MV-4-11 (cell line): ENCODE measurements at places on chromosomes 2 and 18.

DNA sequence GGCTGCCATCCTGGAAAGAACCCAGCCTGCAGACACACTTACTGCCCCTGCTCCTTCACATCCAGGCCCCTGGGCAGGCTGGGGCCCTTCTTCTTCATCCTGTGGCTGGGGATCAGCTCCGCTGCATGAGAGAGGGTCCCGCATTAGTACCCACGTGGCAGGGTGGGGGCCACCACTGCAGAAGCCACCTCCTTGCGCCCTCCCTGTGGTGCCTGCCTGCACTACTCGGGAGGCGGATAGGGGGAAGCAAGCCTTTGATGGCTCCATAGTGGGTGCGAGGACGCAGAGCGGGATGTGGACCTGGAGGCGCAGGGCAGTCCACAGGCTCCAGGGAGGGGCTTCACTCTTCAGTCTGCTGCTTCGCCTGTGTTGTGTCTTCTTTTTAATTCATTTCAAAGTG lies 46.7 kb downstream of the GPC1 start:
- no peak for DNase-seq

DNA sequence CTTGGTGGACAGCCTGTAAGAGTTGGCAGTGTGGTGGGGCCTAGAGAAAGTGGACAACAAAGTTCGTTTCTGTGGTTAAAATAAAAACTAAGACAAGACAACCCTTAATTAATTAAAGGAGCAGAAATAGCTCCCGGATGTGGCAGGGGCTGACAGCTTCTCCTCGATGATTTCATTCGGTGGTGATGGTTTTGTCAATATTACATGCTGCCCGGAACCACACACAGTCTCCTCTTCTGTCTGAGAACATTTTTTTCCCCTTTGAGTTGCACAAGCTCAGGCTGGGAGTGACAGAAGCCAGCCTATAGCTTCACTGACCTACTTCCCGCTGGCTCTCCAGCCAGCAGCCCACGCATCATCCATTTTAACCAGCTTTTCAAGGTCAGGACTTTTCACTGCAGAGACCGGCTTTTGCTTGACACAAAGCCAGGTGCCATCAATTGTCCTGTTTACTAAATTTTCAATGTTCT lies 378.8 kb downstream of the SLC4A3 start:
- DNase-seq: peak; percentile 97

DNA sequence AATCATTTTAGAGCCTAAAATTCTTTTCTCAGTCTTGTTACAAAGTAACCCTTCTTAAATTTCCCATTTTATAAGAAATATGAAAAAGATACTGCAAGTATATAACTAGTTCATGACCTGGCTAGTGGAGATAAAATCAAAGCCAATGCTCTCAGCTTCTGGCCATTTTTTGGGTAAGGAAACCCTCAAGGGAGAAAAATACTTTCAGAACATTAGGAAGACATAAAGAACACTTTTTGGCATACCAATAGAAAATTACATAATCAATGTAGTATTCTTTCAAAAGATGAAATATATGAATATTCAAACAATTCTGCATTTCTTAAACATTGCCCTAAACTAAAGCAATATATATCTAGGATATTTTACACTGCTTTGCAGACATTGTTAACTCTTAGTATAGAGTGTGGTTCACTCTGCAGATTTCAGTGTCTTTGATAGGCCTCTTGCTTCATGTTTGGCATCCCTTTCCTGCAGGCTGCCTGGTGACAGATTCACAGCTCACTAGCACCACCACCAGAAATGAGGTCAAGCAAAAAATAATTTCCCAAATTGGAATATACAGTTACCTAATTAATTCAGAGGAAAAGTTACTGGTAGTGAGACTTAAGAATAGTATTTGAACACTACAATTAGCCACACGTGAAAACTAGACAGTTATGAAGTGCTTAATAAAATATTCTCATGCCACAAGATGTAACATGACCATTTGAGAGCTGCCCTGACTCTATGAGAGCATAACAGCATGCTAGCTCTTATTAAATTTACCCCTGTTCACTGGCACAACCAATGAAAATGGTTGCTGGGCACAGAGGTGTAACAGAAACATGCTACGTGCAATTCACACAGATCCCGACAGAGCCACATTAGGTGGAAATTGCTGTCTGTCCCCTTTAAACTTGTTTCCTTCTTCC lies 36.0 kb downstream of the PAIP2B start:
- peak; percentile 11 for DNase-seq

- DNase-seq: no peak
Observed at GRCh38 chr18:67318651-67319050, 197.9 kb downstream of the DSEL start.

DNA sequence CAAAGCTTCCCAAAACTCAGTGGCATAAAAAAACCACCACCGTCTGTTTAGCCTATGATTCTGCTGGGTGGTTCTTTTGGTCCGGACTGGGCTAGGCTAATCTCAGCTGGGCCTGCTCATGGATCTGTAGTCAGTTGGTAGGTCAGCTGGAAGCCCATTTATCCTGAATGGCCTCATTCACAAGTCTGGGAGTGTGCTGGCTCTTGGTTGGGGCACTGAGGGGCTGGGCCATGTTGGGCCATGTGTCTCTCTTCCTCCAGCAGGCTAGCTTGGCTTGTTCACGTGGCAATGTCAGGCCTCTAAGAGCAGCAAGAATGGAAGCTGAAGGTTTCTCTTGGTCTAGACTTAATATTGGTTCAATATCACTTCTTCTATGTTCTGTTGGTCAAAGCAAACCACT lies 95.7 kb upstream of the HS6ST1 start:
- DNase-seq: no peak

GRCh38 chr2:69807821-69808540 lies 21.5 kb upstream of the GMCL1 start:
- DNase-seq: no peak

GRCh38 chr2:101232770-101233169 lies 19.9 kb upstream of the CNOT11 start:
- DNase-seq: no peak

DNA sequence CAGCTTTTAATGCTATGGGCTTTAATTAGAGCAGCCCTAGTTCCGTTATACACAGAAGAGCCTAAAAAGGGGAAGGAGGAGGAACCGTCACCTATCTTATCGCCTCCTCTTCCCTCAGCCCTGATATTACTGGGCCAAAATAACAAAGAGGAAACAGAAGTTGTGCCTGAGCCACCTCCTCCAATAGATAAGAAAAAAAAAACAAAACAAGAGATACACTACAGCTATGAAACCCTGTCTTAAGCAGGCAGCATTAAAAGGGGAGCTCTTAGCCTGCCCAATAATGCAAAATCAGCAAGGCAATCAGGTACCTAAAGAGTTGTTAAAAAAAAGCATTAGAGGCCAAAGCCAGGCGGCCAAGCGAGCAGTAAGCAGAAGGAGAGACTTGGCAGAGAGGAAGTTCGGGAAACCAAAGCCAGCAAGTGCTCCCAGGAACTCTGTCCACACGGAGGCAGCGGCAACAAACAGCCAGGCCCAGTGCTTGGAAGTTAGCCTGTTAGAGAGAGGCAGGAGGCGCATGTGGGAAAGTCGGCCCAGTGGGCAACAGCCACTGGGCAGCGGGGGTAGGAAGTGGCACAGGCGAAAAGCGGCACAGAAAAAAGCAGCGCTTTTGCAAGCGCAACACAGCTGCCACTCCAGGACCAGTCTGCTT lies 41.8 kb upstream of the PDK1 start:
- DNase-seq: peak; percentile 89

- no peak for DNase-seq
Observed at GRCh38 chr2:10655074-10655473, 34.7 kb downstream of the NOL10 start.

DNA sequence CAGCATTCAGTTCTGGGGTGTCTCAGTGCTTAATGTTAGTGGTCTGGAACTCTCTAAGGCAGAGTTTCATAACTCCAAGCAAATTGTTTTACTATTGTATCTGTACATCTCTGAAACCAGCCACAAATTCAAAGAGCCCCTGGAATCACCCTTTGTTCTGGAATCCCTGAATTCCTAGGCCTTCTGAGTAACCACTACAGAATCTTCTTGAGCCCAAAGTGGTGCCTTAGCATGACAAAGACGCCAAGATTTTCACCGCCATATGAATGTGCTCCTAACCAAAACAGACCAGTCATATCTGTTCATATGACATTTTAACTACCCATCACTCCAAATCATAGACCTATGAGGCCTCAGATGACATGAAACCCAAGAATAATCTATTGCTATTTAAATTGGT lies 668.1 kb downstream of the EPHA4 start:
- no peak for DNase-seq

DNA sequence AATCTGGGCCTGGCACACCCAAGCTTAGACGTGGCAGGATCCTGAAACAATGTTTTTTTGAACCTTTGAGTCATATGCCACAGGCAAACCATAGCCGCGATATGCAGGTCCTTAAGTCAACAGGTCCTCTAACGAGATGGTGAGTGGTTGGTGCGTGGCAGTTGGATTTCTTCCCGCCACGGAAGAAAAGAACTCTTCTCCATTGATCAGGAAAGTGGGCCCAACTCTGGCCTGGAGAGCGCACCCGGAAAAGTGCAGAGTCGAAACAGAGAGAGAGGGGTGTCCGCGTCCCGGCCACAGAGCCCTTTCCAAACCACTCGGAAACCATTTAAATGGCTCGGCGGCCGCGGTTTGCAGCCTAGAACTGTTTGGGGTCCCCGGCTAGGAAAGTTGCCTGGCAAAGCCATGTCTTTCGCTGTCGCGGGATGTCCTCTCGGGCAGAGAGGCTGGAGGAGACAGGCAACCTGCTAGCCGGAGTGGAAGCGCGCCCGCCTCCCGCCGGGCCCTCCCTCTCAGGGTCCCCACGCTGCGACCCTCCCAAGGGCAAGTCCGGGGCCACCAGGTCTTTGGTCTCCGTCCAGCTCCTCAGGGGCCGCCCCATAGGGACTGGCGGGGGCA lies 777 bp downstream of the GALNT3 start:
- no peak for DNase-seq

DNA sequence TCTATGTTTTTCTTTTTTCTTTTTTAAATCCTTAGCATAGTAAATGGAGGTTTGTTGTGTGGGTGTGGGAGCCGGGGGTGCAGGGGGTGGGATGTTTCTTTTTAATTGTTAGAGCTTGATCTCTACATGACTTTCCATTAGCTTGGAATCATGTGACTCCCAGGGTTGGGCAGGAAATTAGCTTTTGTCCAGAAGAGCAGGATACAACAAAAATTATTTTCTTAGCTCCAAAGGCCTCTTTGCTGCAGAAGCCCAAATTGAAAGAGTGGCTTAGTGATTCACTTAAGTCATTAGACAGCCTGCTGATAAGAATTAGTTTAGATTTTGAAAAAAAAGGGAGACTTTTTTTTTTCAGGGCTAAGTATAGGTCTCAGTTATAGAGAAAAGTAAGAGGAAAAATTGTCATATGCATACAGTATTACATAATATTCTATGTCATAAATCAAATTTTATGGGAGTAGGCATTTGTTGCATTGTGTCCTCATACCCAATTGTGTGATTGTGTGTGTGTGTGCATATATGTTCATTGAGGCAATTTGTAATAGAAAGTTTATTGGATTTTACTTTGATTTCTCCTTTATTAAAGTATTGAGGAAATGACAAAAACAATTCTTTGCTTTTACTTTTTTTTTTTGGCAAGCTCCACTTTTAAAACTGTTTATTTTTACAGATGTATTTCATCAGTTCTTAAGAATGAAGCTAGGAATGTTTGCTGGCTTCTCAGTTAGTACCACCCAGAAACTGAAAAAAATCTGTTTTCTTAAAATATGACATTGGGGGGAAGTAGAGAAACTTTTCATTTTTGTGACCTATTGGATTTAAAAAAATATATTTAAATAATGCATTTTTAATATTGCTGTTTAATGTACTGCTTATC lies 47.4 kb downstream of the TSPYL6 start:
- DNase-seq: no peak

DNA sequence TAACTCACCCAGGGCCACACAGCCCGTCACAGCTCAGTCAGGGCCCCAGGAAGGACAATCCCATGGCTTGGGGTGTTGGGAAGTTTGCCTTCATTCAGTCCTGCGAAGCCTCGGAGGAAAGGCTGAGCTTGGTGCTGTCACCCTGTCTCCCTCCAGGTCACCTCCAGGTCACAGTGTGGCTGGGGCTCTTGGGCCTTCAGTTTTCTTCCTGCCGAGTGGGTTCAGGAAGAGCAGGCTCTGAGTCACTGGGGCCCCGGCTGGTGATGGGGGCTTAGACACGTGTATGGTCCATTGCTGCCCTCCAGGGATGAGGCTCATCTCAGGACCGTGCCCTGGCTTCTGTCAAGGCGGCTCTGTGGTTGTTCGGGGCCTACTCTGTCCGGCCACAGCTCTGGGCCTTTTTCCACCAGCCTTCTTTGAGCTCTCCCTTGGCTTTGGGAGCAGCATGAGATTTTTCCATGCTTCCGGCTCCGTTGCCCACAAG lies 118.6 kb downstream of the INHBB start:
- DNase-seq: peak; percentile 58

DNA sequence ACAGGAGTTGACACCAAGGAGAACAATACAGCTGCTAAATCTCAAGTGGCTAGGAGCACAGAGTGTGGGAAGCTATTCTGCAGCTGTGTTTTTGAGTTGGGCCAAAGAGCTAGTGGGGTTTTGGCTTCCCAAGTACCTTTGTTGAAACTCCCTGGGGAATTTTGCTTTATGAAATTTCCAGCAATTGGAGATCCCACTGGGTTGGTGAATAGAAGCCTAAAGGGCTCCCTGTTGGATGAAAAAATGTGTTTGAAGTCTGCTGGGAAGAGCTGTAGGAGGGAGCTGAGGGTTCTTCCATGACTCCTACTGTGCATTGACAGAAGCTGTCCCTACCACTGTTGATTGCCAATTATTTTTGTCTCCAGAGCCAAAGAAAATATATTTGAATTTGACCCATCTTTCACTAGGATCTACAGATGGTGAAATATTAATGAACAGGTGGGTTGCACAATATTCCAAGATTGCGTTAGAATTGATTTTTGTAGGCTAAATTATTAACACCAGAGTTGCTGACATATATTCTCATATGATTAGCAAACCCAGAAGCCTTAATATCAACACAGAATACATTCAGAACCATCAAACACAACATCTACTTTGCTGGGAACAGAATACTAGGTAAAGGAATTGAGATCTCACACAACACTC lies 95.4 kb upstream of the CYP1B1 start:
- no peak for DNase-seq

DNA sequence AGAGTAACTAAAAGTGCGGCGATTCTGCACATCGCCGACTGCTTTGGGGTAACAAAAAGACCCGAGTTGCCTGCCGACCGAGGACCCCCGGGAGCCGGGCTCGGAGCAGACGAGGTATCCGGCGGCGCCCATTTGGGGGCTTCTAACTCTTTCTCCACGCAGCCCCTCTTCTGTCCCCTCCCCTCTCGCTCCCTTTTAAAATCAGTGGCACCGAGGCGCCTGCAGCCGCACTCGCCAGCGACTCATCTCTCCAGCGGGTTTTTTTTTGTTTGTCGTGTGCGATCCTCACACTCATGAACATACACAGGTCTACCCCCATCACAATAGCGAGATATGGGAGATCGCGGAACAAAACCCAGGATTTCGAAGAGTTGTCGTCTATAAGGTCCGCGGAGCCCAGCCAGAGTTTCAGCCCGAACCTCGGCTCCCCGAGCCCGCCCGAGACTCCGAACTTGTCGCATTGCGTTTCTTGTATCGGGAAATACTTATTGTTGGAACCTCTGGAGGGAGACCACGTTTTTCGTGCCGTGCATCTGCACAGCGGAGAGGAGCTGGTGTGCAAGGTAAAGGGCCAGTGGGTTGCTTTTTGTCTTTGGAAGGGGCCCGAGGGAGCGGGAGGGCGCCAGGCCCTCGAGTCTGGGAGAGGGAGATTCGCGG lies 1.4 kb downstream of the TRIB2 start:
- DNase-seq: no peak
